Right atrium auricular region (tissue), 2 donors: ENCODE measurements at places on chromosomes 3 and 15. TPM values are rescaled to one million over a fixed set of nuclear protein-coding genes. Genes with fewer than 3 reads are reported as not detected.

- no peak for DNase-seq
- no peaks in the 10 kb centered on the region for H3K27me3 ChIP-seq
- H3K4me3 ChIP-seq = no peak overlapping the region
Measured at GRCh38 chr3:53747559-53747958, 98.7 kb downstream of the CHDH start.

TNNC1 gene
- 4,697 TPM for total RNA-seq

PLAAT1 gene
- total RNA-seq = 10.3 TPM

DNA sequence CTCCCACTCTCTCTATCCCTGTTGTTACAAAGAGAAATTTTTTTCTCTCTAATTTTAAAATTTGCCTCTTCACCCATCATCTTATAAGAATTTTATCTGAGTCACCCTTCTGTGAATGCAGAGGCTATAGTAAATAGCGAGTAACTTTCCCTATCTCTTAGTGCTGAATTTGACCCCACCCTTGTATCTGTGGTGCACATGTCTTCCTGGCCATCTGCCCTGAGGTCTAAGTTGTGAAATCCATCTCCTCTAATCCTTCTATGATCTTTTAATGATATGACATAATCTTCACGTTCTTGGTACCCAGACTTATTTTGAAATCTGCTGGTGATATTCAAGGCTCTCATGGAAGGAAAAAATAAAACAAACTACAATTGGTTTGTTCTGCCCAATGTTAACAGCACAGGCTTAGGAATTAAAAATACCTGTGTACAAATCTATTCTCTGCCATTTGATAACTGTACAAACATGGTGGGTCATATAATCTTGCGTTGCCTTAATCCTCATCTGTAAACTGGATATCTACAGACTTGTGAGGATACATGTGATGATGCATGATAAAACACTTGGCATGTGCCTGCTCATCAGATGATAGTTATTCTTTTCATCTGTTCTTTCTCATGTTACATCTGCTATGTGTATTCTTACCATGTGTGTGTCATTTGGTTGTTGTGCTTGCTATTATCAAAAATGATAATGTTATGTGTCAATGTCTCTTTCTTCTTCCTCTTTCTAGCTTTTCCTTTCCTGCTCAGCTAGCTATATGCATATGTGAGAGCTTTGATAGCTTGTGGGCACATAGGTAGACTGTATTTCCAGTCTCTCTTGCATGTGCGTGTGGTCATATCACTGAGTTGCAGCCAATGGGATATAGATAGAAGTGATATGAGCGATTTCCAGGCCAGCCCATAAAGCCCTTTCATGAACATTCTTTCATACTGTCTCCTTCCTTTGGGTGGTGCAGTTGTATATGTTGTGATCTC is 13.7 kb upstream of the CCR3 start:
- H3K4me3 ChIP-seq = no peak overlapping the region
- H3K4me1 ChIP-seq = no peaks in the 10 kb centered on the region
- H3K36me3 ChIP-seq = no peaks in the 10 kb centered on the region
- no peak overlapping the region for H3K27ac ChIP-seq
- no peak for DNase-seq

BMF gene
- 1.3 TPM for total RNA-seq

ARRDC4 gene
- total RNA-seq = 17.2 TPM

- H3K4me3 ChIP-seq = no peak overlapping the region
- no peaks in the 10 kb centered on the region for H3K27me3 ChIP-seq
- no peaks in the 10 kb centered on the region for H3K4me1 ChIP-seq
- H3K27ac ChIP-seq = peak overlapping the region; percentile 36
Measured at GRCh38 chr3:152497457-152497856, 228.7 kb downstream of the MBNL1 start.

KBTBD12 gene
- 1.5 TPM for total RNA-seq

GRCh38 chr3:162710332-162711112 is 1213.9 kb downstream of the OTOL1 start:
- H3K36me3 ChIP-seq = no peaks in the 10 kb centered on the region
- no peak overlapping the region for H3K4me3 ChIP-seq
- H3K4me1 ChIP-seq = no peaks in the 10 kb centered on the region
- H3K27me3 ChIP-seq = no peaks in the 10 kb centered on the region

DNA sequence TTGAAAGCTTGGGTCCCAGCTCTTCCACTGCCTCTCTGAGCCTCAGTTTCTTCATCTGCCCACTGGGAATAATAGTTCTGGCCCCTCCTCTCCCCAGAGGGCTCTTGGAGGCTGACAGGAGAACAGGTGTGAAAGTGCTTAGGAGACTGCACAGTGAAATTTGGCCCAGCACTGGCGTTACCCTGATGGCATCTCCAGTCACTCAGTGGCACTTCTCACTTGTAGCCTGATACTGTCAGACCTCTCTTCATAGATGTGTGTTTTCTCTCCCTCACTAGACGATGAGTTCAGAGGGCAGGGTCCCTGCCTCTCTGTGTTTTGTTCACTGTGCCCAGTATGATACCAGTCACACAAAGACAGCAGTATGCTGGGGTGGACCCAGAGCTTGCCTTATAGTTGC is 22.2 kb upstream of the IGDCC3 start:
- H3K36me3 ChIP-seq = no peaks in the 10 kb centered on the region
- no peak overlapping the region for H3K27ac ChIP-seq
- H3K4me1 ChIP-seq = peaks cover 27% of the 10 kb centered on the region
- no peaks in the 10 kb centered on the region for H3K27me3 ChIP-seq
- no peak for DNase-seq

GRCh38 chr3:152472672-152472954 is 203.9 kb downstream of the MBNL1 start:
- H3K36me3 ChIP-seq = no peaks in the 10 kb centered on the region
- H3K27me3 ChIP-seq = no peaks in the 10 kb centered on the region
- H3K27ac ChIP-seq = no peak overlapping the region
- H3K4me3 ChIP-seq = peak overlapping the region; percentile 28

GRCh38 chr15:32715276-32715675 is 2.5 kb upstream of the GREM1 start:
- H3K4me1 ChIP-seq = peaks cover 23% of the 10 kb centered on the region
- no peaks in the 10 kb centered on the region for H3K36me3 ChIP-seq
- no peak overlapping the region for H3K4me3 ChIP-seq
- H3K27ac ChIP-seq = no peak overlapping the region
- no peak for DNase-seq

SLC12A1 gene
- total RNA-seq = not detected

GRCh38 chr3:118396491-118396890 is 638.2 kb downstream of the IGSF11 start:
- no peaks in the 10 kb centered on the region for H3K27me3 ChIP-seq
- no peaks in the 10 kb centered on the region for H3K4me1 ChIP-seq
- no peak for DNase-seq
- H3K36me3 ChIP-seq = no peaks in the 10 kb centered on the region

- H3K4me3 ChIP-seq = no peak overlapping the region
- no peak overlapping the region for H3K27ac ChIP-seq
- H3K4me1 ChIP-seq = no peaks in the 10 kb centered on the region
- no peaks in the 10 kb centered on the region for H3K27me3 ChIP-seq
- no peak for DNase-seq
- no peaks in the 10 kb centered on the region for H3K36me3 ChIP-seq
Measured at GRCh38 chr3:189748046-189748445, 116.9 kb downstream of the TP63 start.

DNA sequence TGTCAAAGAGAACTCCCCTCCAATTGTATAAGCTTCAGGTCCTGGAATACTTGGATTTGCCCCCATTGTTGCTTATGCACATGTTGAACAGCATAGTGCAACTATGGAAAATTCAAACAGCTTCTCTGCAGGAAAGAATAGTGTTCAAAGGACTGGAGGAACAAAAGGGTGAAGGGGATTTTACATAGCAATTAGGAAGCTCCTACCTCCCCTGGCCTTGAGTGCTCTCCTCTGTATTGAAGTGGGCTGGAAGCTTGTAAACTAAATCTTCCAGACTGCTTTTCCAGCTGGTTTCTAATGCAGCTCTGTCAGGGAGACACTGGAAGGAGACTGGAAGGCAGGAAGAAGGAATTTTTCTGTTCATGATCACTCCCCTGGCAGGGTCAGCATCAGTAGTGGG is 7.2 kb upstream of the ELP6 start:
- H3K36me3 ChIP-seq = no peaks in the 10 kb centered on the region
- H3K27me3 ChIP-seq = no peaks in the 10 kb centered on the region
- H3K27ac ChIP-seq = no peak overlapping the region
- H3K4me1 ChIP-seq = no peaks in the 10 kb centered on the region
- no peak for DNase-seq

DNA sequence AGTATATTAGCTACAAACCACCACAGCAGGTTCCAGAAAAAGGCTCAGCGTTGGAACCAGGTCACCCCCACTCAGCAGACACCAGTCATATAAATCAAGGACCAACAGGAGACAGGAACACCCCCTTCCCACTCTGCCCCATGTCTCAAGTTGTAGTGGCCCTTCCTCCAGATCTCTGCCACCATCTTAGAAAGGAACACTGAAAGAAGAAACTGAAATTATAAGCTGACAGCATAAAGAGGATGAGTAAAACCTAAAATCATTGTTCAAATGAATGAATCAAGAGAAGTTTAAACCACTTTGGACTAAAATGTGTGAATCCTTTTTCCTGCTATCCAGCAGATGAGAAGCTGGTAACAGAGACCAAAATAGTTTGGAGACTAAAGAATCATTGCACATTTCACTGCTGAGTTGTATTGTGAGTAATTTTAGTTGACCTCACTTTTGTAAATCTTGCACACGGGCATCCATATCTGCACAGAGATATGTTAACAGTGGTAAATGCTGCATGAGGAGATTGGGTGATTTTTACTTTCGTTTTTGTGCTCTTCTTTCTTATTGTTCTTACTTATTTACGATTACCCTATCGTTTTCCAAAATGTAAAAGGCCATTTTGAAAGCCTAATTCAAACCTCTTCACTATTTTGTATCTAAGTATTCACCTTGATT is 19.8 kb downstream of the CCR3 start:
- H3K36me3 ChIP-seq = no peaks in the 10 kb centered on the region
- DNase-seq = no peak
- no peaks in the 10 kb centered on the region for H3K4me1 ChIP-seq
- no peak overlapping the region for H3K4me3 ChIP-seq

ATP11B gene
- total RNA-seq = 28.9 TPM

OGG1 gene
- 12.2 TPM for total RNA-seq

DNA sequence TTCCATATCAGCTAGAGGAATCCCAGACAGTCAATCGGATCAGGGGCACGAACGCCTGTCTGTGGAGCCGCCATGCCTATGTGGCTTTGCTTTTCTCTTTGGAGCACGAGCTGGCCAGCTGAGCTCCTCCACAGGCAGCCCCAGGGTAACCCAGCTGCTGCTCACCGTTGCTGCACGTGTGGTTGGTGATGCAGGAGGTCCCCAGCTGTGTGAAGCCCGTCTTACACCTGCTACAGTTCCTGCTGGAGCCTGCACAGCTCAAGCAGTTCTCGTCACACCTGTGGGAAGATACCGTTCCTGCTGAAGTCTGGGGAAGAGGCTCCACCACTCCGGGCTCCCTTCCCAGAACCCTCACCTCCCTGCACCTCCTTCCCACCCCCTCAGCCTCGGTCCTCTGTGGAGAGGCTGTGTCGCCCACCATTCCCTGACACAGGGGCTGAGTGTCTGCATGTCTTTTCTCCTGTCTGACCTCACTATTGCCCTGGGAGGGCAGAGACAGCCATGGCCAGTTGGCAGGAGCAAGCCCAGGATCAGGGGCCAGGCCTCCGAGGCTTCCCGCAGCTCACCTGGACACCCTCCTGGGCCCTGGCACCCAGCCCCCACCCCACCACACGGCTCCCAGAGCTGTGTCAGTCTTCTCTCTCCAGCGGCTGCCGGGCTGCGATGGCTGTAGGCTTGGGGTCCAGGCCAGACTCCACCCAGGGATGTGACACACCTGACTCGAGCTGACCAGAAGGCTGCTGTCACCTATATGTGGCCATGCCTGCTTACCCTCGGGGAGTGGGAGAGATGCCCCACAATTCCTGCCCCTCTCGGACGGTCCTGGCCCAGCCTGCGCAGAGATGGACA is 12.2 kb upstream of the SNRPA1 start:
- H3K27me3 ChIP-seq = no peaks in the 10 kb centered on the region
- H3K4me3 ChIP-seq = no peak overlapping the region
- no peaks in the 10 kb centered on the region for H3K36me3 ChIP-seq
- no peak overlapping the region for H3K27ac ChIP-seq
- H3K4me1 ChIP-seq = no peaks in the 10 kb centered on the region
- DNase-seq = peak; percentile 50

- no peak for DNase-seq
- H3K27ac ChIP-seq = no peak overlapping the region
- H3K4me1 ChIP-seq = no peaks in the 10 kb centered on the region
- no peaks in the 10 kb centered on the region for H3K36me3 ChIP-seq
Measured at GRCh38 chr15:45993508-45993907, 358.7 kb downstream of the SQOR start.

DNA sequence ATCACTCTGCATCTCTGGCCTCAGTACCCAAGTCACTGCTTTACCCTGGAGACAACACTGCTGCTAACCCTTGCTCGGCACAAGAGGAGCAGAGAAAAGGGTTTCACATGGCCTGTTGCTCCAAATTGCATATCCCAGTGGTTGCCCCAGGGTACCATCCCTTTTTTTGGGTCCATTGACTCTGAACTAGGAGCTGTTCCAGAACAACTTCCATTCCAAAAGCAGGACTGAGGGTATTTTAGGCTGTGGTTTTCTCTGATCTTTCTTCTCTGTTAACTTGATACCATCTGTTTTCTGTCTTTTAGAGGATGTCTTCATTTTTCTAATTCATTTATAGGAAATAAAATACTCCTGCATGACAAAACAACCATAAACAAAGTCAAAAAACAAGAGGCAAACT is 17.3 kb upstream of the RYK start:
- H3K27ac ChIP-seq = no peak overlapping the region
- no peak for DNase-seq
- no peaks in the 10 kb centered on the region for H3K27me3 ChIP-seq
- no peaks in the 10 kb centered on the region for H3K36me3 ChIP-seq

- no peak overlapping the region for H3K4me3 ChIP-seq
- H3K27me3 ChIP-seq = no peaks in the 10 kb centered on the region
- H3K4me1 ChIP-seq = peaks cover 69% of the 10 kb centered on the region
- no peaks in the 10 kb centered on the region for H3K36me3 ChIP-seq
Measured at GRCh38 chr15:66756295-66756694, 54.3 kb downstream of the SMAD6 start.

DNA sequence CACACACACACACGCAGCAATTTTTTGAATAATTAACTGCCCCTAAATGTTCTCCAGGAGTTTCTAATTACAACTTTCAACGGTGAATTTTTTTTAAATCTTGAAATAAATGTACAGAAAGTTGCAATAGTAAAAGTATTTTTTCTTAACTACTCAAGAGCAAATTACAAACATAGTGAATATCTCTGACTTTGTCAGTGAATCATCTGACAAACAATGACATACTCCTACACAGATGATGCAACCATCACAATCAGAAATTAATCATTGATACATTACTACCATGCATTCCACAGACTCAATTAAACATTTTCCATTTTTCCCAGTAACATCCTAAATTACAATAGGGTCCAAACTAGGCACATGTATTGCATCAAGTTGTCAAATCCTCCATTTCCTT is 597.3 kb downstream of the NAALADL2 start:
- H3K27ac ChIP-seq = no peak overlapping the region
- no peaks in the 10 kb centered on the region for H3K36me3 ChIP-seq
